Substantia nigra (tissue), 51 donors: ENCODE measurements at places on chromosomes 7 and 10.

DNA sequence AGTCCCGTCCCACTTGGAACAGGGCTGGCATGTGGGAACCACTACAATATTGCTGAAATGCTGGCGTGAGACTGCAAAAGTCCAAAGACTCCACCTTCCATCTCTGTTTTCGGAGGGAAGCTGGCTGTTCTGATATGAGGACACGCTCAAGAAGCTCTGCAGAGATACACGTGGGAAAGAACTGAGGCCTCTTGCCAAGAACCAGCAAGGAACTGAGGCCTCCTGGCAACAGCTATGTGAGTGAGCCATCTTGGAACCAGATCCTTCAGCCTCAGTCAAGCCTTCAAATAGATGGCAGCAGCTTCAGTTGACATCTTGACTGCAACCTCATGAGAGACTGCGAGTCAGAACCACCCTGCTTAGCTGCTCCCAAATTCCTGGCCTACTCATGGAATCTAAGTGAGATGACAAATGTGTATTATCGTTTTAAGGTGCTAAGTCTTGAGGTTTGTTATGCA lies 30.8 kb downstream of the SGMS1 start:
- no peak for DNase-seq

GRCh38 chr7:27586825-27587224 lies 75.9 kb downstream of the HIBADH start:
- peak; percentile 34 for DNase-seq

GRCh38 chr7:121558288-121558687 lies 162.2 kb upstream of the FAM3C start:
- DNase-seq, result no peak

GRCh38 chr10:132469197-132469884 lies 68.2 kb upstream of the INPP5A start:
- DNase-seq, result peak; percentile 22

- no peak for DNase-seq
Measured at GRCh38 chr7:6164491-6164890, 107.9 kb downstream of the CYTH3 start.

DNA sequence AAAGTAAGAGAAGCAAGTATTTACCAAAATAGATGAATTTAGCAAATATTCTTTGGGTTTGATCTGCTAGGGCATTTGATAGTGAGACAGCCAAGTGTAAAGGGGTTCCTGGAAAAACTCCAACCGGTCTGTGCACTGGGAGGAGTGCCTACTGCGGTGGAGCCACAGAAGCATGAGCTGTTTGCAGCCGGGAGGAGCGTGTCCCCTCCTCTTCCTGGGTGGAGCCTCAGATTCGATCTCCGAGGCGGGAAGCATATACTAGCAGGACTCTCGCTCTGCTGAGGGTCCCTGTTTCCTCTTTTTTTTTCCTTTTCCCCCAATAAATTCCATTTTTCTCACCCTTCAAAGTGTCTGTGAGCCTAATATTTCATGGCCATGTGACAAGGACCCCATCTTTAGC lies 45.1 kb upstream of the MET start:
- no peak for DNase-seq

DNA sequence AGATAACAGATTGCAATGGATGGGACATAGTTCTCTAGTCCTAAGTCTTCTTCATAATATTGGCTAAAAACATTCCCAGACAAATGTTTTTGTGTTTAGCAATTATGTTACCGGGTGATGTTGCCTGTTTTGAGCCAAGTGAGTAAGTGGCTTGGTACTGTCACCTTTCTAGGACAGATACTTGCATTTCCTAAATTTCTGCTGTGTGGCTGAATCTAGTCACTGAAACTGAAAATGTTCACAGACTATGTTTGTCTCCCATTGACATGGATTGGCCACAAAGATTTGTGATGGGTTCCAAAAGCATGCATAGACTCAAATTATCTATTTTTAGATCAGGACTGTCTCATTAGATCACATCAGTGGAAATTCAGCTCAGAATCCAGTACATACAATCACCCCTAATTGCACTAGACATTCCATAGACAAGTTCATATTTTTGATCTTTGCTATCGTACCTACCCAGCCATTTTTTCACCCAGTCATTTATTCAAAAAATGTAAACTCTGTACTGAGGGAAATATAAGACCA lies 1222.1 kb upstream of the AUTS2 start:
- no peak for DNase-seq
